PC-9 (cell line): ENCODE measurements at places on chromosomes 7 and 10. TPM values are rescaled to one million over a fixed set of nuclear protein-coding genes. Genes with fewer than 3 reads are reported as not detected.

DNA sequence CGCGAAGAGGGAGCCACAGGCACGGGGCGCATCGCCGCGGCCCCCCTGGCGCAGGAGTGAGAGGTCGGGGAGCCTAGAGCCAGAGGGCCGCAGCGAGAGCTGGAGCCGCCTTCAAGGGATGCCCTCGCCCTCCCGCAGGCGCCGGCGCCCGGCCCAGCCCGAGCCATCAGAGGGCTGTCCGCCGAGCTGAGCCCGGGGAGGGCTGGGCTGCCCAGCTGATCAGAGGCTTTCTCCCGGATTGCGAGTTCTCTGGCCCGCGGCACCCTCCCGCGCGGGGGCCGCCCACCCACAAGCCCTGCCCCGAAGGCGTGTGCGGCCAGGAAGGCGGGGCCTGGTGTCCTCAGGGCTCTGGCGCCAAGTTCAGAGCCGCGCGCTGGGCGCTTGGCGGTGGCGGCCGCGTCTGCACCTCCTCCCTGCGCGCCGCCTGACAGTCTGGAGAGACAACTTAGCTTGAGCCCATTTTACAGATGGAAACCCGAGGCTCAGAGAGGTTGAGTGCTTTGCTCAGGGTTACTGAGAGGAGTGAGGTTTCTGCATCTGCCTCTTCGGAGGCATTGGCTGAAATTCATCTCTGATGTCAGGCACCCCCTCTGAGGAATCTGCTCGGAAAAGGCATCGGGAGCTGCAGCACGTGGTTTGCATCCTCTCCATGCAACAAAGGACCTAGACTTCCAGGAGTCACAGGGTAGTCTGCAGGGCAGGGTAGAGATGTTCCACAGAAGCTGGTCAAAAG is 3.8 kb upstream of the ANTXRL start:
- peak overlapping the region; percentile 47; the same call in 1 of the 2 replicates for H3K4me3 ChIP-seq
- H3K27me3 ChIP-seq: no peaks in the 10 kb centered on the region
- H3K36me3 ChIP-seq: no peaks in the 10 kb centered on the region
- DNase-seq: no peak
- no peak overlapping the region for H3K27ac ChIP-seq

GRCh38 chr7:149620961-149621360 is 123.4 kb upstream of the ZNF746 start:
- H3K36me3 ChIP-seq: peaks cover 22% of the 10 kb centered on the region
- DNase-seq: no peak
- no peak overlapping the region for H3K27ac ChIP-seq
- H3K4me1 ChIP-seq: peaks cover 15% of the 10 kb centered on the region
- H3K27me3 ChIP-seq: no peaks in the 10 kb centered on the region
- no peak overlapping the region for H3K4me3 ChIP-seq

- no peaks in the 10 kb centered on the region for H3K36me3 ChIP-seq
- no peak overlapping the region for H3K4me3 ChIP-seq
- H3K27ac ChIP-seq: no peak overlapping the region
- no peak for DNase-seq
These were observed 136.0 kb upstream of the WDR11 start for GRCh38 chr10:120715171-120715570.

- DNase-seq: no peak
- H3K4me1 ChIP-seq: no peaks in the 10 kb centered on the region
- no peaks in the 10 kb centered on the region for H3K27me3 ChIP-seq
These were observed 640.2 kb downstream of the ARL4A start for GRCh38 chr7:13327669-13328068.

Gene HTRA1
- 14.9 and 18.0 TPM in 2 replicates for total RNA-seq

Gene MKX
- total RNA-seq: not detected in 2 replicates
